ENCODE measurements at places on chromosomes 3 and 15. TPM values are rescaled to one million over a fixed set of nuclear protein-coding genes. Genes with fewer than 3 reads are reported as not detected.

GRCh38 chr3:45793482-45794176 is 2.7 kb downstream of the SLC6A20 start:
- DNase-seq, result no peak

- DNase-seq, result no peak
These were observed 15.3 kb upstream of the RAD18 start for GRCh38 chr3:8978551-8978950.

DNA sequence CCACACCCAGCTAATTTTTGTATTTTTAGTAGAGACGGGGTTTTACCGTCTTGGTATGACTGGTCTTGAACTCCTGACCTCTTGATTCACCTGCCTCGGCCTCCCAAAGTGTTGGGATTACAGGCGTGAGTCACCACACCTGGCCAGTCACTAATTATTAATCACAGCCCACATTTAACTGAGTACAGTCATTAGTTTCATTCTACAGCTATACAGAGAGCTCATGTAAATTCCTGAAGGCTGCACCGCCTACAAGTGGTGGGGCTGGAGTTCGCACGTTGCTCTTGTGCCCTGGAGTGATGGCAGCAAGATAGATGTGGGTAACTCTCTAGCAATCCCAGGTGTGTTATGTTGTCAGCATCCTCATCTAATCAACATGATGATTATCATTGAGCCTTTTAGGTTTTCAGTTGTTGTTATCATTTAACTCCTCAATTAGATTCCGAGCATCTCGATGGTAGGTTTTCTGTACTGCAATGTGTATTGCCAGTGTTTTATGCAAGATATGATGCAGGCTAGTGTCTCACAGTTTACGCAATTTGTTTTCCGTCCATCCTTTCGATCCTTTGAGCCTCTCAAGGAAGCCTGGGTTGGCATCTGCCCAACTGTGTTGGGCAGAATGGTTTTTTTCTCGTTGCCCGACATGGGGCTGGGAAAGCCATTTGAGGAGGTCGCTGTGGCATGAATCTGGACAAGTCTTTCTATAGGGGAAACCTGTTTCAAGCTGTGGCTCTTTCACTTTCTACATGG is 216.3 kb downstream of the LPP start:
- DNase-seq, result no peak

- no peak for DNase-seq
These were observed 118.7 kb downstream of the NUP210 start for GRCh38 chr3:13301286-13301987.

Gene SV2B
- not detected for total RNA-seq
